ENCODE measurements at places on chromosomes 7 and 10.
A peak's percentile ranks its signal among the peaks of the same experiment; 100 is the strongest.

GRCh38 chr10:12341526-12341925, 7.8 kb upstream of the CAMK1D start:
- no peak for DNase-seq

GRCh38 chr10:88120599-88121333, 257.3 kb downstream of the PTEN start:
- DNase-seq: no peak

DNA sequence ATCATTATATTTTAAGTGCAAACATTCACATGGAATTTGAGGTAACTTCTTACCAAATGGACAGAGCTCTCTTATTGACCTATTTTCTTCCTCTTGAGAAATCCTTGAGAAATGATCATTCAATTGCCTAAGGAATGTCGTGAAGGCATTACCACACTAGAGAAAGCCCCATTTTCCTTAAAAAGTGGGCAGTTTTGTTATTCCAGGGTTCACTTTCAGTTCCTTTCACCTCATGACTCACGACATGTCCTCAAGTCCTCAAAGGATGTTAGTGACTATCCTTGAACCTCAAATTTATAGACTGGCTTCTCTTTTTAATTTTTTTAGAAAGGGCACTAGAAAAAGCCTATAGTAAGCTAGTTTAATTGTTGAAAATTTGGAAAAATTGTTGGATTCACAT, 40.4 kb upstream of the SMIM30 start:
- DNase-seq: no peak

DNA sequence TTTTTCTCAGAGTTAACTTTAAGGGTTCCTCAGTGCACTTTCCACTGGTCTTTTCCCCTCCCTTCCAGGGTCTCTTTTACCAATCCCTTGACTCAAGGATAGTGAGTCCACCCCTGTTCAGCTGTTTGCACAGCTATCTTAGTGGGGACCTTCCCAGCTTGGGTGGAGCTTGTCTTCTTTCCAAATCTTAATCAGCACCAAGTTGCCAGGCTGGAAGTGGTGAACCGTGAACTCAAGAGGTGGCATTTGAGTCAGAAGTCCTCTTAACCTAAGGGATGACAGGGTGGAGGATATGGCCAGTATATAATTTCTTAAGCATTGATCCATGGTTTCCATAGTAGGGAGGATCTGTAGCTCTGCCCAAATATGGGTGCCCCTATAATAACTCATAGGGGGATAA, 25.0 kb downstream of the MAPK8 start:
- no peak for DNase-seq

GRCh38 chr7:92722541-92722940, 113.8 kb downstream of the CDK6 start:
- DNase-seq: no peak

GRCh38 chr7:5685205-5685604, 96.3 kb downstream of the RNF216 start:
- no peak for DNase-seq

DNA sequence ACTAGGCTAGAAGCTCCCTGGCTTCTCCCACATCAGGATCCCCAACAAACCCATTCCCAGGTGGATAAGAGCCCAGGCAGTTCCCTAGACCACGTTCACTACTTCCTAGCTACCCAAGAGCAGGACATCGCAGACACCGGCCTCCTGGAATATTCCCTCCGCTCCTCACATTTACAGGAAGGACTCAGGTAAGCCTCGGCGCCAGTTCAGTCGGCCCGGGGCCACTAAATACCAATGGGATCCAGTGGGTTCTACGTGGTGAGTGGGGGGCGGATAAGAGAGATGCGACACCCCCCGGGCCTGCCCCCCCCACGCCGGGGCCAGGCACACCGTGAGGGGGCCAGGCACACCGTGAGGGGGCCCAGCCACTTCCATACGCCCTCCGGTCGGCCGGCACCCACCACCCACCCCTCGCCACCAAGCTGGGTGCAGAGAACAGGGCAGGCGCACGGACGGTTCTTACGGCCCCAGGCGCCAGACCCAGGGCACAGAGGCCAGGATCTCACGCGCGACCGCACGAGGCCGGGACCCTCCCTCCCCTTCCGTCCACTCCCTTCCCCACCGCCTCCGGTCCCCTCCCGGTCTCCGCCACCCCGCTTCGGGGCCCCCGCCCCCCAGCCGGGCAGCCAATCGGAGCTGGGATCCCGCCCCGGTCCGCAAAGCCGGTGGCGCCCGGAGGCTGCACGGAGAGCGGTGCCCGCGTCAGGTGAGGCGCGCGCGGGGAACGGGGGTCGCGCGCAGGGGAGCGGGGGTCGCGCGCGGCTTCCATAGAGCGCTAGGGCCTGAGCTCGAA, at the start of gene BLVRA:
Gene BLVRA, plus strand, starts transcription at position 652 of the 793 bp plus-strand sequence. CDS start 12,479 bp downstream, outside the sequence.
- peak; percentile 41 for DNase-seq

DNA sequence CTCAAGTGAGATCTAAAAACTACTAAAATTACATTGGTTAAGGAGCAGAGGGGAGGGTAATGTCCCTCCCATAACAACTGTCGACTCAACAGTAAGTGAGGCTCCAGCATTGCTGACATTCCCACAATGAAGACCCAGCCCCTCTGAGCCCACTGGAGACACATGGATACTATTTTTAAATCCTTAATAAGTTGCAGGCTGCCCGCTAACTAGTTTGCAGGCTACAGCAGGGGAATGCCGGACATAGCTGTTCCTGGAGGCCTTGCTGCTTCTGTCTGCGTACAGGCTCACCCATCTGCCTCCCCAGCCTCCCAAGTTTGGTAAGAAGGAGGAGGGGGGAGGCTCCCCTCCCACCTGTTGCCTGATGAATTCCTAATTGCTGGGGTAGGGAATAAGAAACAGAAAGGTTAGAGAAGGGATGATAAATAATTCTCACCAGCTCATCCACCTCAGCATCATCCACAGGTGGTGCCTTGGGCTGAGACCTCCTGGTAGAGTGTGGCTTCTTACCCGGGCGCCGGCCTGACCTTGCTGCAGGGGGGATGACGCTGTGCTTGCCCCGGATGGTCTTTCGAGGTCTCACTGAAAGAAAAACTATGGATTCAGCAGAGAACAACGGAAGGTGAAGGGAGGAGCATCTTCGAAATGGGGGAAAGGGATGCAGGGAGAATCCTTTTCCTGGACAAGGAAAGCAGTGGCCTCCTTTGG, 10.1 kb downstream of the FZD9 start:
- DNase-seq: no peak

DNA sequence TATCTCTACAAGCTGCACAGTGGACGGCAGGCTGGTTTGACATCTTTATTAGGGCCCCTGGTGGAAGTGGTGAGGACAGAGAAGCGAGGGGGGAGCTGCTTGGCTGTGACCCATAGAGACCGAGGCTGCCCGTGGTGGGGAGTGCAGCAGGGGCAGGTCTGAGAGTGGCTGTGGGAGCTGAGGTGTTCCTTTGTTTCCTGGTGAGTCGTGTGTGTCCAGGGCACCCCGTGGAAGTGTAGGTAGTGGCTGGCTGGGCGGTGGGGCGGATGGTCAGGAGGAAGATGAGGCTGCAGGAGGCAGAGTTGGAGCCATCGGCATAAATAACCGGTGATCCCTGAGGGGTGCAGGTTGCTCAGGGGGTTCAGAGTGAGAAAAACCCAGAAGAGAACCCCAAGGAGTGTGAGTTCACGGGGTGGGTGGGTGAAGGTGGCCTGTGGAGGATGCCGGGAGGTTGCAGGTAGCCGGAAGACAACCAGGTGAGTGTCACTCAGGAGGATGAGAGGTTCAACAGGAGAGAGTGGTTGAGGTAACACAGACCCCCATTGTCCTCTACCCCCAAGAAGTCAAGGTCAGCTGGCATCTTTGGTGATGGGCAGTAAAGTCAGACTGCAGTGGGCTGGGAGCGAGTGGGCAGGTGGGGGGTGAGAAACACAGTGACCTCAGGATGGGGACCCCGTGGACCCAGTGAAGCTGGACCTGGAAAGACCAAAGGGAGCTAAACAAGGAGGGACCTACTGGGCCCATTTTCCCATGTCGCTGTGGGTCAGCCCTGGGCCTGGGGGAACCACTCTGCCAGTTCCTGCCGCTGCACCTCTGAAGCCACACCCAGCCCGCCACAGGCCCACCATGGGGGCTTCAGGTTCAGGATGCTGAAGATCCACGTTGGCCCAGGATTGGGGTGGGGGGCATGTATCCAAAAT, 7.8 kb downstream of the ATP6V0E2 start:
- DNase-seq: no peak

GRCh38 chr10:60185421-60185820, 204.3 kb downstream of the ANK3 start:
- DNase-seq: no peak

GRCh38 chr10:34815185-34816084, at the start of gene PARD3:
PARD3 (minus strand) TSS chr10:34815296; CDS start chr10:34814995, 301 bp downstream.
- DNase-seq: peak; percentile 45

DNA sequence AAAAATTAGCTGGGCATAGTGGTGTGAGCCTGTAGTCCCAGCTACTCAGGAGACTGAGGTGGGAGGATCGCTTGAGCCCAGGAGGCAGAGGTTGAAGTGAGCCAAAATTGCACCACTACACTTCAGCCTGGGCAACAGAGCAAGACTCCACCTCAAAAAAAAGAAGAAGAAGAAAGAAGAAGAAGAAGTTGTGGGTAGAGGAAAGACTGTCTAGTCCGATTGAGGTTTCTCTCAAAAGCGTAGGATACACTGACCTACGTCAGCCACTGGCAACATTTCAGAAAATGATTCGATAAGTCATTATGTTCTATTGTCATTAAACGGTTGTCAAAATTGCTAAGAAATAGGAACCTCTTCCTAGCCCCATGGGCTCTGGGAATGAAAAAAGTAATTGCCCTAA, 22.3 kb upstream of the RHBDD2 start:
- DNase-seq: no peak

DNA sequence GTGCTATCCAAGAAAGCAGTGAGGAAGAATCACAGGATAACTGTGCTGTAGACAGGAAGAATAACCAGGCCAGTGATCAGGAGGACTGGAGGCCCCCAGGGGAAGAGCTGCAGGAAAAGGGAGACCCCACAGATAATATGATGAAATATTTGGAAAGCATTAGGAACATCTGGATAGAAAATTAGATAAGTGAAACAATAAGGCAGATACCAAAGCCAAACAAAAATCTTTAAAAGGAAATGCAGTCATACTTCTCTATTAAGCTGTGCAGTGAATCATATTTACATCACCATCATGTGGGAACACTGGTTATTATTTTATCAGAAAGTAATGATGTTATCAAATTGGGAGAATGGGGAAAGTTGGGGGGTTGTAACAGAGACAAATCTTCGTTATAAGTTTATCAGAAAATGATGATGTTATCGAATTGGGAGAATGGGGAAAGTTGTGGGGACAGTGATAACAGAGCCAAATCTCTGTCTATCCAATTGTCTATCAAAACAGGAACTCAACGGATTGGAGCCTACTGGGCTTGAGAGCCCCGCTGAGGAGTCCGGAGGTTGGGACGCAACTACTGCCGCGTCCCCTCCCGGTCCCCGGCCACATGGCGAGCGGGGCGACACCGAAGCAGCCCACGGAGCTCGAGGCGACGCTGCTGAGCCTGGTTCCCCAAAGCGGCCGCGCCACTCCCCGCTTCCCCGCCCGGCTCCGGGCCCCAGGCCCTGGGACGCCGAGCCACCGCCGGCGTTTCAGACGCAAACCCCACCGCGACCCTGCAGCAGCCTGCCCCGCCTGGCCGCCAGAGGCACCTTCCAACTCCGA, 14.0 kb upstream of the RALA start:
- no peak for DNase-seq

GRCh38 chr10:107085665-107086525, 78.6 kb downstream of the SORCS1 start:
- no peak for DNase-seq

DNA sequence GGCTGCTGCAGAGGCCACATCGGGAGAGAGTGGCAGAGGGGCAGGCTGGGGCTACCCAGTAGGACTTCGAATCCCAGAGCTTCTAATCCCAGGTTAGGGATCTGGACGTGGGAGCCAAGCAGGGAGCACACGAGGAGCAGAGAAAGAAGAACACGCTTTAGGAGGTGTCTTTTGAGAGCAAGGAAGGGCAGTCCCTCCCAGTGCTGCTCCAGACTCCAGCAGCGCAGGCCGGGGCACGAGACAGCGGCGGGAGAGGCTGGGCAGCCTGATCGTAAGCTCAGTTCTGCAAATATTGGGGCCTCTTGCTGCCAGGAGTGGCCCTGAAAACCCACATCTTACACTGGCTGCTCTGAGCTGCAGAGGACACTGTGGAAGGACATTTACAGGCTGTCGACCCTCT, 75.9 kb downstream of the HIPK2 start:
- DNase-seq: no peak

- DNase-seq: no peak
Observed at GRCh38 chr10:49243139-49243538, 54.9 kb upstream of the TMEM273 start.

DNA sequence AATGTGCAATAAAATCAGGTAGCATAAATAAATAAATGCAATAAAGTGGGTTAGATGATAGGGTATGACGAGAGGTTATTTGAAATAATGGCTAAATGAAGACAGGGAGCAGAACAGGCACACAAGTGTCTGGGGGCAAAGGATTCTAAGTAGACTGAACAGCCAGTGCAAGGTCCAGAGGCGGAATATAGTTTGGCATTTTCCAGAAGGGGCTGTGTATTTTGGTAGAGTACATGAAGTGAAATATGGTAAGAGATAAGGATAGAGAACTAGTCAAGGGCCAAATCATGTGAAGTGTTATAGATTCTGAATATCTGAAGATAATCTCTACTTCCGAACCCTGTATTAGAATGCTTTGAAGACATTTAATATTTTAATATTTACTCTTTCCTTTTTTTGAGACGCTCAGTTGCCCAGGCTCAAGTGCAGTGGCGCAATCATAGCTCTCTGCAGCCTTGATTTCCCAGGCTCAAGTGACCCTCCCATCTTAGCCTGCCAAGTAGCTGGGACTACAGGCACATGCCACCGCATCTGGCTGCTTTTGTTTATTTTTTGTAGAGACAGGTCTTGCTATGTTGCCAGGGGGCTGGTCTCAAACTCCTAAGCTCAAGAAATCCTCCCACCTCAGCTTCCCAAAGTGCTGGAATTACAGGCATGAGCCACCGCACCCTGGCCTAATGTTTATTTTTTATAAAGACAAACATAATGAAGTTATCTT, 44.4 kb upstream of the CD36 start:
- DNase-seq: no peak

DNA sequence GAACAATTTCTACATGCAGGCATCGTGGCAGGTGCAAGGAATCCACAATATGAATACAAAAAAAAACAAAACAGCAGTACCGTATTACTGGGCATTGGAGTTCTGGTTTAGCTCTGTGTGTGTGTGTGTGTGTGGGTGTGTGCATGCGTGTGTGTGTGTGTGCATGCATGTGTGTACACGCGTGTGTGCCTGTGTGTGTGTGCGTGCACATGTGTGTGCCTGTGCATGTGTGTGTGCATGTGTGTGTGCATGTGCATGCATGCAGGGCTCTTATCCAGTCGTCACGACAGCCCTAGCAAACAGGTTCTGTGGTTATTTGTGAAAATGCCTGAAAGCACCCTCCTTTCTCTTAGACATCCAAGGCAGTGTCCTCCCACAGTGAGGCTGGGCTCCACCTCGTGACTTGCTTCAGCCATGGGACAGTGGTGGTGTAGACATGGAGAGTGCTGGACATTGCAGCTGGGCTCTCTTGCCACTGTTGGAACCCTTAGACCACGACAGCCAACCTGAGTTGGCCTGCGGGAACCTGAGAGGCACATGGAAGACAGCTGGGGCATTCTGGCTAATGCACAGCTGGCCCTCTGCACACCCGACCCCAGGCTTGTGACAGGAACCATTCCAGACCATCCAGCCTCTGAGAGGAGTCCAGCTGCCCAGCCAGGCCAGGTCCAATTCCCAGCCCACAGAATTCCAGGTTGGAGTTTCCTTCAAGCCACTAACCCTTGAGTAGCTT, 173.4 kb upstream of the SHH start:
- DNase-seq: no peak

All from hippocampal formation (tissue), 2 donors.